ENCODE measurements at places on chromosomes 16 and 17.

GRCh38 chr16:83878838-83879237 is 20.1 kb upstream of the MLYCD start:
- DNase-seq = no peak

GRCh38 chr17:7613769-7614424 is 800 bp downstream of the FXR2 start:
- DNase-seq = no peak

DNA sequence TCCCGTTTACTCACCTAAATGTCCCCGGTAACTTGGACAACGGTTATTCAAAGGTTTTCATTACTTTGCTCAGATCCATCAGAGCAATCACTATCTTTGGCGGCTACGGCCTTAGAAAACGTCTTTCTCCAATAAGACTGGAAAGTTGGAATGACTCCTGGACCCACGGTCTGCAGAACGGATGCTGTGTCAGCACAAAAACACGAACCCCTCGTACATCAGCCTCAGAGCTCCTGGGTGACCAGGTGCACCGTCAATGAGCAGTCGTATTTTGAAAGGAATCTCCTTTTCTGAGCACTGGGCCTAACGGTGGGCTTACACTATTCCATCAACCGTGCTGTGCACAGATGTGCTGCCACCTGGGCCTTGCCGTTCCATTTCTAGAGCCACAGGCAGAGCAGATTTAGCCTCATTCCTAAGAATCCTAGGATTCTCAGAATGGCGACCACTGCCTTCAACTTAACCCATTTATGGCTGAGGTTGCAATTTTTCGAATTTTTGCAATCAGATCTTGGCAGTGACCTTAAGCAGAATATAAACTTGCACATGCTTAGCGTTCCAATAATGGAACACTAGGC is 110.8 kb upstream of the ZNF750 start:
- DNase-seq = no peak

DNA sequence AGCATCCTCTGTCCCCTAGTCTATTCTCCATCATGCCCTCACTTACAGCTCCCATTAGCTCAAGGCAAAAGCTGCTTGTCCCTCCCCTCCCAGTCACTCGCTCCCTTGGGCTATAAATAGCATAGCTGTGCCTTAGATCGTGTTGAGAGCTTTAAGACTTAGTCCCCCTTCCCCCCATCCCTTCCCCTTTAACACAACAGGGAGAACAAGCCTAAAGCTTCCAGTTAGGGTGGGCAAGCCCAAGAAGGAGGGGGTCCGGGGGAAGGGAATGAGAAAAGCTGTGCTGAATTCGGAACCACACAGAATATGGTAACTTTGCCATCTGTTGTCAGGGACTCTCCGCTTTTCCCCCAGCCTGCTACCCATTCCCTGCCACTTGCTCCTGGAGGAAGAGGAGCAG is 4.9 kb upstream of the HIGD1B start:
- no peak for DNase-seq

DNA sequence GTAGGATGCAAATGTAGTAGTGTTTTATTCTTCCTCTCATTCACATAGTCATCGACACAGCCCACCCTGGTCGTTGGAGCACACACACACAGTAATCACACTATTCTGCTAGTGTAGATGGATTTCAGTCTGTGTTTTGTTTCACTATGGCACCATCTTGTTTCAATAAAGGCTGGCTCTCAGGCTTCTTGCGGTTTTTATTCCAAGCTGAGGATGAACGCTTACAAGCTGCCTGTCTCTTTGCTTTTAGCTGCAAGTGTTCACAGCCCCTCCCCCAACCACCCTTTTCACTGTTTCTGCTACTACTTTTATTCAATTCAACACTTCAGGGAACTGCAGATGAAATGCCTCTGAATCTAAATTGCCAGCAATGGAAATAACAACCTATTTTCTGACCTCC is 140.9 kb upstream of the PMFBP1 start:
- DNase-seq = no peak

DNA sequence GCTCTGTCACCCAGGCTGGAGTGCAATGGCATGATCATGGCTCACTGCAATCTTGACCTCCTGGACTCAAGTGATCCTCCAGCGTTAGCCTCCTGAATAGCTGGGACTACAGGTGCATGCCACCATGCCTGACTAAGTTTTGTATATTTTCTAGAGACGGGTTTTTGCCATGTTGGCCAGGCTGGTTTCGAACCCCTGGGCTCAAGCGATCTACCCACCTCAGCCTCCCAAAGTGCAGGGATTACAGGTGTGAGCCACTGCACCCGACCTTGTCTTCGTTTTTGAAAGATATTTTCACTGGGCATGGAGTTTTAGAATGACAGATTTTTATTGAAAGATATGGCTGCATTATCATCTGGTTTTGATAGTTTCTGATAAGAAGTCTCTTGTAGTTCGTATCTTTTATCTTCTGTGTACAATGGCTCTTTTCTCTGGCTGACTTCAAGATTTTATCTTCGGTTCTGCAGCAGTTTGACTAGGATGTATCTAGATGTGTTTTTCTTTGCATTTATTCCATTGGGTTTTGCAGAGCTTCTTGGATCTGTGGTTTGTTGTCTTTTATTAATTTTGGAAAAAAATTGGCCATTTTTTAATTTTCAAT is 14.6 kb downstream of the ADGRG5 start:
- DNase-seq = no peak

GRCh38 chr16:5056352-5056751 is 9.4 kb downstream of the C16orf89 start:
- peak; percentile 29 for DNase-seq

GRCh38 chr16:57401943-57402640 is 2.5 kb upstream of the CCL17 start:
- DNase-seq = no peak

- no peak for DNase-seq
These were observed 22.7 kb downstream of the RPH3AL start for GRCh38 chr17:329784-330420.

GRCh38 chr17:48002916-48003416 is 32.1 kb downstream of the CDK5RAP3 start:
- DNase-seq = no peak

GRCh38 chr16:88965411-88965810 is 11.6 kb downstream of the CBFA2T3 start:
- DNase-seq = no peak

- DNase-seq = no peak
These were observed 112.5 kb downstream of the HAPSTR1 start for GRCh38 chr16:9203956-9204355.

DNA sequence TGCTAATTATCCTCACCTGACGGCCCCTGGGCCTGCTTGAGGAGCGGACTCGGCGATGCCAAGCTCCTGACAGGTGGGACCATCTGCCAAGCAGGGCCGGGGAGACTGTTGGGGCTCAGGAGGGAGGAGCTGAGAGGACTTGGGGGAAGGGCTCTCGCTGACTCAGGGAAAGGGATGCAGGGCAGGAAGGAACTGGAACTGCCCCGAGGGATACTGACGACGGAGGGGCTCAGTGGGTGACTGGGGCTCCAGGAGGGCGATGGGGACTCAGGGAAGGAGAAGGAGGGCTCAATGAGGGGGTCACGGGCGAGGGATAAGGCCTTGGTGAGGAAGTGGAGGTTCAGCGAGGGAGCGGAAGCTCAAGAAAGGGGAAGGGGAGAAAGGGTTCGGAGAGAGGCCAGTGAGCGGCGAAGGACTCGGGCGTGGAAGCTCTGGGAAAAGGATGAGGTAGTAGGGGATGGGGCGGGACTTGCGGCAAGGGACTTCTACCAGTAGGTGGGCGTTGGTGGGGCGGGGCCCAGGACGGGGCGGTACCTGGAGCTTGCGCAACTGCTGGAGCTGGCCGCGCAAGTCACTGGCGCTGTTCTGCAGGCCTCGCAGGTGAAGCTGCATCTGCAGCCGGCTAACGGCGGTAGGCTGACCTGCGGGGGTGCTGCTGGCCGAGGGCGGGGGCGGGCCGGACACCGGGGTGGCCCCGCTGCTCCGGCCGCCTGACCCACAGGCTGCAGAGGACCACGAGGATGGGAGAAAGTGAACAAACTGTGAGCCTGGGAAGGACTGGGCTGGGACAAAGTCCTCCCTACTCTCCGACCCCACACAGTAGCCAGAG is 46.5 kb downstream of the SRCIN1 start:
- DNase-seq = peak; percentile 20

DNA sequence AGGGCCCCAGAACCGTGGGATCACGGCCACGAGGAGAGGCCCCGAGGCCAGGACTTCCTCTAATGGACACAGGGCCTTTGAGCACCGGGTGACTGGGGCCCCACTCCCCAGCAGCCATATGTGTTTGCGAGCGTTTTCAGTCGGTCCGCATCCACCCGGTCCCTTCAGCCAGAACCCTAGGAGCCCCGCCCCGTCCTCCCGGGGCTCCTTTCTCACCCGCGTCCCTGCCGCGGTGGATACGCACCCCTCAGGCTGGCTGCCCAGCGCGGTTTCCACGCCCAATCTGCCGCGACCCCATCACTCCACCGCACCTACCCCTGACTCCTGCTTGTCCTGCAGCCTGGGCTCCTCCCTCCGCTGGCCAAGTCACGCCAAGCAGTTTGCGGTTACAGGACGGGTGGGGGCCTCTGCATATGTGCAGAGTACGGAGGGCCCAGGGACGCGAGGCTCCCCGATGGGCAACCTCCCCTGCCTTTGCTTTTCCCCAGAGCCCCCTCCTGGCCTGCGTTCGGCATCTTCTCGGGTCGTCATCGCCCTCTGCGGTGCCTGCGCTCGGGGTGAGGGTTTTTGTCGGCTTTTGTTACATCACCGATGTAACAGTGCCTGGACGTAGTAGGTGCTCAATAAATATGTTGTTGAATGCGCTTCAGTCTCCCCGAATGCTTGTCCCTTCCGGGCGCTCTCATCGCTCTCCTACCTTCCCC is 1.0 kb upstream of the TTYH2 start:
- DNase-seq = no peak

GRCh38 chr17:41010441-41010840 is 1.5 kb upstream of the KRTAP3-1 start:
- DNase-seq = no peak

DNA sequence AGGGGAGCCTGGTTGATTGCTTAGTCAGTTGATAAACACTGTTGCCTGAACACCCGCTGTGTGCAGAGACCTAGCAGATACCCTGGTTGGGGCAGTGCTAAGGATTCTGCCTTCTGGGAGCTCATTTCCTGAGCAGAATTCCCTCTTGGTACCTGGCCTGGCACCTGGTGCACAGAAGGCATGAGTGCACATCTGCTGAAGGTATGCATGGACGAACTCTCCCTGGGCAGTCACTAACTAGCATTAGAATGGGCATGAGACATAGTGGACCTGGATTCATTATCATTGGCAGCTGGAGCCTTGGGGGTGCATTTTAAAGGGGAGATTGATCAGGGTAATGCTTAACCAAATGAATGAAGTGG is 13.1 kb downstream of the ADCY7 start:
- no peak for DNase-seq

DNA sequence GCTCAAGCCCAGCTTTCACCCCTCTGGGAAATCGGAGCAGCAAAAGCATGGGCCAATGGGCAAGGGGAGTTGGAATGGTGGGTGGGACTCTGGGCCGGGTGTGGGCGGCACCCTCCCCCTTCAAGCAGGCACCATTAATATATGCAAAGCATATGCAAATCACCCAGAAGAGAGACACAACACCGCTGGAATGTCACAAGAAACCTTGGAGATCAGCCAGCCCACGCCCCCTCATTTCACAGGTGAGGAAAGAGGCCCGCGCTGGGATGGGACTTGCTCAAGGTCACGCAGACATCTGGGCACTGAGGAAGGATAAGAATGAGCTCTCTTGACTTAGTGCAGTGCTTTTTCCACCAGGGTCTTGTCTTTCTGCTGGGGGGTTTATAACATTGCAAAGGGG is 4.8 kb downstream of the SRCIN1 start:
- no peak for DNase-seq

- DNase-seq = no peak
These were observed 61.1 kb downstream of the NT5M start for GRCh38 chr17:17364338-17364667.

GRCh38 chr16:49930841-49931240 is 74.9 kb upstream of the ZNF423 start:
- DNase-seq = no peak

GRCh38 chr17:27239584-27239983 is 54.3 kb upstream of the WSB1 start:
- DNase-seq = no peak

- DNase-seq = no peak
These were observed 14.7 kb downstream of the PHKB start for GRCh38 chr16:47475786-47476185.

DNA sequence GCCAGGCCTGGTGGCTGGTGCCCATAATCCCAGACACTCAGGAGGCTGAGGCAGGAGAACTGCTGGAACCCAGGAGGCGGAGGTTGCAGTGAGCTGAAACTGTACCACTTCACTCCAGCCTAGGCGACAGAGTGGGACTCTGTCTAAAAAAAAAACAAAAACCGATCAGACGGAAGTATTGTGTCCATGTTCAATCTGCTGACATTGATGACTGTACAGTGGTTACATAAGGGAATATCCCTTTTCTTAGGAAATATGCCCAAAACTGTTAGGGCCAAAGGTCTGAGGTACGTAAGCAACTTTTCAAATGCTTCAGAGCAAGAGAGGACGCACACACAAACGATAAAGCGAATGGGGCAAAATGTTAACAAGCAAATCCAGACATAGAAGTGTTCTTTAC is 69.8 kb upstream of the DNAH17 start:
- DNase-seq = no peak

GRCh38 chr17:15652960-15653359 is 31.2 kb downstream of the TRIM16 start:
- no peak for DNase-seq

- no peak for DNase-seq
These were observed 7.1 kb downstream of the NTN1 start for GRCh38 chr17:9028202-9028987.
